RPMI8226 (cell line): ENCODE measurements at places on chromosomes 5 and 9.
A peak's percentile ranks its signal among the peaks of the same experiment; 100 is the strongest.

DNA sequence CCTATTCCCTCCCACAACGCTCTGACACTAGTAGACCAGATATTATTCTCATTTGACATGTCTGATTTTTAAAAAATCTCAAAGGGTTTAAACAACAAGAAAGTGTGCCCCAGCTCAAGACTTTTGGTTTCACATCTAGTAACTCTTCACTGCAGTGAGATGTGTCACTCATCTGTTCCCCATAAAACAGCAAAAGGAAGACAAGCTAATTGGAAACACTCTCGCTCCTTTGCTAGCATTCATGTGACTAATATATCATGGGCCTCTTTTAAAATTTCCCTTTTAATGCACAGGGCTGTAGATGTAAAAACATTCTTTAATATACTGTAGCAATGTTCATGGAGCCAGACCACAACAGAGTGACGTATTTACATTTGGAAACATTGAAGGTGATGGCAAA, 372.6 kb downstream of the ZNF608 start:
- DNase-seq = no peak

DNA sequence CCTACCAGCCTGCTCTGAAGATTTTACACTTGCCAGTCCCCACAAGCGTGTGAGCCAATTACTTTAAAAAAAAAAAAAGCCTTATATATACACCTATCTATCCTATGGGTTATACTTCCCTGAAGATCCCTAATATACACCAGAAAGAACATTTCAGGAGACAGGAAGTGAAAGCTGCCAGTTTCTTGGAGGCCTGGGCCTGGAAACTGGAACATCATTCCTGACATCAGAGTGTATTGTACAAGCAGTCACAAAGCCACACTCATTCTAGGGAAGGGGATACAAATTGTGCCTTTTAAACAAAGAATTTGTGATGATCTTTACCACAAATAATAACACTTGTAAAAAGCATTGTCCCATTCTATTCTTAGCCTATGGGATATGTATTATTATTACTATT, 98.3 kb upstream of the FBN2 start:
- DNase-seq = no peak

GRCh38 chr5:37184748-37185364, 64.3 kb downstream of the CPLANE1 start:
- no peak for DNase-seq

DNA sequence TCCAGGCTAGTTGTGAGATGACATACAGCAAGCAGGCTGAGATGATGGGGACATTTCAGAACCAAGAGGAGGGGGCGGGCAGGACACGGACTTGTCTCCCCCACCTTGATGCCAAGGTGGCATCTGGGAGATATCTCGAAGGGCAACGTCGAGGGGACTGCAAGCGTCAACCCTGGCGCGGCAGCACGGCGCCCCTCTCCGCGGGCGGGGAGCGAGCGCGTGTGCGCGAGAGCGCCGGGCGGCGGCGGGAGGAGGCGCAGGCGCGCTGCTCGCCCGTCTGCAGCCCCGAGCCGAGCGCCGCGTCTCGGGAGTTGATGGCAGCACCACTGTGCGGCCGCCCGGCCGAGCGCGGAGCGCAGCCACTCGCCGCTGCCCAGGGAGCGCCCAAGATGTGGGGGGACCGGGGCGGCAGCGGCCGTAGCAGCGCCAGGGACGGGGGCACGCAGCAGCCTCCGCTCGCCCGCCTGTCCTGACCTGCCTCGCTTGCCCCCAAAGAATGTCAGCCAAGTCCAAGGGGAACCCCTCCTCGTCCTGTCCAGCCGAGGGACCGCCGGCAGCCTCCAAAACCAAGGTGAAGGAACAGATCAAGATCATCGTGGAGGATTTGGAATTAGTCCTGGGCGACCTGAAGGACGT, at the start of gene PRR16:
Gene PRR16, plus strand, starts transcription at position 310 of the 636 bp plus-strand sequence.
- peak; percentile 74 for DNase-seq

- DNase-seq = no peak
These were observed 38.5 kb upstream of the FOXI1 start for GRCh38 chr5:170067152-170067551.

DNA sequence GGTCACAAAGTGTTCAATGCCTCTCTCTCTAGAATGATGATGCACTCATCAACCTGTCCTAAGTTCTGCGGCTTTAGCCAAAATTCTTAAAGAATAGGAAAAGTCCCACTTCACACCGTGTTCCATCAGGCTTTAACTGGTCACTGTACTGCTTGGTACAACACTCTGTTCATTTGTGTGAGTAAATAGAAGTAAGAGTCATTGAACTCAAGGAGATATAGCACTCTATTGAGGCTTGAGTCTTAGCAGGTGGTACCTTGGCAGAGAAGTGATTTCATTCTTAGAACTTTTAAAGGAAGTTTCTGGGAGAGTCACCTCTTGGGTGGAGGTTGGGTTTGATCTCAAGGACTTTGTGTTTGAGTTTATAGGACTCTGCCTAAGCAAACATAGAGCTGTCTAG, 92.6 kb downstream of the TENT4A start:
- no peak for DNase-seq

GRCh38 chr5:61319388-61320146, 12.5 kb upstream of the ZSWIM6 start:
- DNase-seq = peak; percentile 98

GRCh38 chr5:1962619-1963355, 80.1 kb upstream of the IRX4 start:
- DNase-seq = no peak

DNA sequence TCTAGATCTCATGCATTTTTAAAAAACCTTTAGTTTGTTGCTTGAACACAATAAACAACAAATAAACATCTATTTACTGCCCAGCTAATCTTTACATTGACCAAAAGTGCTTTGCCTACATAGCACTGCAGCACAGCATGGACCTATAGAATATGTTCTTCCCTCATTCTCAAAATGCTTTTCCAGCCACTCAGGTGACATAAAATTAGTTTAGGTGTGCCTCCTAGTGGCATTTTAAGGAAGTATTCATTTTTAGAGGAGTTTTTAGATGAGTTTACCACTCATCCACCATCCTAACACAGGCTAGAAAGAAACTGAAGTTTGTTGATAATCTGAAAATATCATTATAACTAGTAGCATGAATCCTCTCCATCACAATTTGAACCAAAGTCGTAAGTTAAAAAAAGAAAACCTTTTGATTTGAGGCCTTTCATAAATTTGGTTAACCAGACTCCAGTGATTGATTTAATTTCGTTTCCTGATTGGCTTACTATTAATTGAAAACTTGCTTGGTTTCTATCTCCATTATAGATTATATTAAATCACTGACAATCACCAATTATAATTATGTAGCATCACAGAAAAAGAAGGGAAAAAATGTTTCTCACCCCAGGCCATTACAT, 12.6 kb downstream of the PLGRKT start:
- peak; percentile 43 for DNase-seq

- no peak for DNase-seq
These were observed 96.6 kb upstream of the DMRT1 start for GRCh38 chr9:744790-745484.

DNA sequence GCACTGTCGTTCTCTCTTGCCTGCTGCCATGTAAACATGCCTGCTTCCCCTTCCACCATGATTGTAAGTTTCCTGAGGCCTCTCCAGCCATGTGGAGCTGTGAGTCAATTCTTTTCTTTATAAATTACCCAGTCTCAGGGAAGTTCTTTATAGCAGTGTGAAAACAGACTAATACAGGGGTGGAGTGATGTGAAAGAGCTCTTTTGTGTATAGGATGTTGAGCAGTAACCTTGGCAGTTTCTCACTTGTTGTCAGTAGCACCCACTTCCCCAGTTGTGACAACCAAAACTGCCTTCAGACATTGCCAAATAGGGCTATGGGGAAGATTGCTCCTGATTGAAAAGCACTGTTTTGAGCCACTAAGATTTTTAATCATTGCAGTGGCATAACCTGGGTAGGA, 552.2 kb upstream of the ZNF462 start:
- DNase-seq = no peak

DNA sequence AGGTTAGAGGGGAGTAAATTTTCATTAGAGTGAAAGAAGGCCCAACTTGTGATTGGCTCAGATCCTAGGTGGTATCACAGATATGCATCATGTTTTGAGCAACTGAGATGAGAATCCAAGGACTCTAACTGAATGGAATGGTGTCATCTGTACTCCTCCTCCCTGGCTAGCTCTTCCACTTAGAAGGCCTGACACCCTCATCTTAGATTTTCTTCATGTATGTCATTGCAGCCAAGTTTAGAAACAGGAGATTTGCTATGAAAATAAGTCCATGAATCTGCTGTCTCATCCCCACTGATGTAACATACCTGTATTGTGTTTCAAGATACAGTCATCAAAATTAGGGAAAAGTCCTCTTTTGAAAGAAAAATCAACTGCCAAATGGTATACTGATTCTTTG, 54.4 kb downstream of the ITGA1 start:
- DNase-seq = no peak

DNA sequence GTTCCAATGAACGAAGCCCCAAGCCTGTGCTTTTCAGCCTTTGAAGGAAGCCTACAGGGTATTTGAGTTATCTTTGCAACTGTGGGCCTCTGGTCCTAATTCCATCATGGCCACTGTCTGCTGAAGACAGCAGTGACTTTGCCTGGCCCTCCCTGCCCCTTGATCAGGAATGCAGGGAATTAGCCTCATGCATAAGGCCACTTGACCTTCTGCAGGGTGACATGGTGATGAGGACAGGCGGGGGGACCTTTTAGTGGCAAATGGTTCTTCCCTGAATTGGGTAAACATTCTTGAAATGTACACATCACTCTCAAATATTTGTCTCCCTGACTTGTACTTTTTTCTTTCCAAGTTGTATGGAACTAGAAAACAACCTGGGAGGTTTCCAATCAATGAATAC, 25.2 kb upstream of the XPA start:
- DNase-seq = no peak

DNA sequence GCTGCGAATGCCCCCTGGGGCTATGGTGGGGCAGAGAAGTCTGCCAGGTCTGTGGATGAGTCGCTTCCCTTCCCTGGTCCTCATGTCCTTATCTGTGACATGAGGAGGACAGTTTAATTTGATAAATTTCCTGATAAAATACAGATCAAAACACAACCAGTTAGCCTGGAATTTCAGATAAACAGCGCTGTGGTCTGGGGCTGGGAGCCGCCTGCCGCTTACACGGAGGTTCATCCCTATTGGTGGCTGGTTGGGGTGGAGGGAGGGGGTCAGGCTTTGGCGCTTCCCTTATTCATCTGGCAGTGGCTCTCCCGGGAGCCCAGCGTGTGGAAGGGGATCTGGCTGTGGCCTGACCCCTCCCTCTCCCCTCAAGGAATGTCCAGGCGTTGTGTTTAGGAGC, 17.9 kb downstream of the CRB2 start:
- DNase-seq = no peak

- no peak for DNase-seq
These were observed 9.1 kb downstream of the FAT2 start for GRCh38 chr5:151581812-151582583.

- no peak for DNase-seq
These were observed 30.9 kb downstream of the CDO1 start for GRCh38 chr5:115785381-115786065.

DNA sequence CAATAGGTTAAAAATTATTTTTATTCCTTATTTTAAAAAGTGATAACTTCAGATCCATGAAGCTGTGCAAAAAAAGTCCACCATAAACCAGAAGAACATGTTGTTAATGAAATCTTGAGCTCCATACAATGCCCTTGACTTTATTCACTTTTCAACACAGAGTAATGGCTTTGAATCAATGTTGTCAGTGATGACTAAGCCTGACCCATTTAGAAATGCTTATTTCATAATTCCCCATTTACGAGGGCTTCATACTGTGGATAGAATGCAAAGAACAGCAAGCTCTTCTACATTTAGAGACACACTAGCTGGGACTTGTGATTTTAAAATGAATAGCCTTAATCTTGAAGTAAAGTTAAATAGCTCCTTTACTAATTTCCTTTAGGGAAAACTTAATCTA, 25.7 kb upstream of the IL9 start:
- no peak for DNase-seq

DNA sequence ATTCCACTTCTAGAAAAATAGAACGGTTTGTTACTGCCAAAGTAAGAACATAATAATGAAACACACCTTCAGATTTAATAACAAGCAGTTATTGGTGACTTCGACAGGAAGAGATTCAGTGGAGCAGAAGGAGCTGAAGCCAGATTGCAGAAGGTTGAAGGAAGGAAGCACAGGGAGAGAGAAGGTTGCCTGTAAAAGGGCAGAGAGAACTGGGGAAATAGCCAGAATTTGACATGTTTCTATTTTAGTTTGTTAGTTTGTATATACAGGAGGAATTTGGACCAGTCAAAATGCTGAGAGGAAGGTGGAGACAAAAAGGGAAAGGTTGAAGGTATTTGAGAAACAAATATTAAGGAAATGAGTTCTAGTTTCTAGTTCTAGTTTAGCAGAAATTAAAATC, 269.2 kb upstream of the ELAVL2 start:
- DNase-seq = no peak

DNA sequence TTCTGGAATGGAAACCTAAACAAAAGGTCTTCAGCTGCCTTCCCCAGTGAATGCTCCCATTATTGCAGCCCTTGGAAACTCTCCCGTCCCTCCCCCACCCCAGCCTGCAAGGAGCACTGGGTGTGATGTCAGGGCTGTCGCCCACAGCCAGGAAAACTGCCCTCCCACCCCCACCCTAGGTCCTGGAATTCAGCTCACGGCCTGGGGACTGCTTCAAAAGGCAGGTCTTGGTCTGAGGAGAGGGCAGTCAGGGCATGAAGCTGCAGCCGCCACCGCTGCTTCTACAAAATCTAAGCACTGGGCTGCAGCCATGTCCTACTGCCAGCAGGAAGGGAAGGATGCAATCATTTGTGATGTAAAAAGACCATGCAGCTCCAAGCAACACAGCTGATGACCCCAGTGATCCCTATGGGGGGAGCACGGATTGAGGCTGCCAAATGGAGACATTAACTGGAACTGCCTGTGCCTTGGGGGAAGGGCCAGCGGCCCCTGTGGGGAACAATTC, 11.4 kb downstream of the GRHPR start:
- no peak for DNase-seq

GRCh38 chr5:151954255-151954654, 29.6 kb upstream of the GLRA1 start:
- DNase-seq = no peak

GRCh38 chr5:38079620-38080402, 178.5 kb upstream of the EGFLAM start:
- no peak for DNase-seq

DNA sequence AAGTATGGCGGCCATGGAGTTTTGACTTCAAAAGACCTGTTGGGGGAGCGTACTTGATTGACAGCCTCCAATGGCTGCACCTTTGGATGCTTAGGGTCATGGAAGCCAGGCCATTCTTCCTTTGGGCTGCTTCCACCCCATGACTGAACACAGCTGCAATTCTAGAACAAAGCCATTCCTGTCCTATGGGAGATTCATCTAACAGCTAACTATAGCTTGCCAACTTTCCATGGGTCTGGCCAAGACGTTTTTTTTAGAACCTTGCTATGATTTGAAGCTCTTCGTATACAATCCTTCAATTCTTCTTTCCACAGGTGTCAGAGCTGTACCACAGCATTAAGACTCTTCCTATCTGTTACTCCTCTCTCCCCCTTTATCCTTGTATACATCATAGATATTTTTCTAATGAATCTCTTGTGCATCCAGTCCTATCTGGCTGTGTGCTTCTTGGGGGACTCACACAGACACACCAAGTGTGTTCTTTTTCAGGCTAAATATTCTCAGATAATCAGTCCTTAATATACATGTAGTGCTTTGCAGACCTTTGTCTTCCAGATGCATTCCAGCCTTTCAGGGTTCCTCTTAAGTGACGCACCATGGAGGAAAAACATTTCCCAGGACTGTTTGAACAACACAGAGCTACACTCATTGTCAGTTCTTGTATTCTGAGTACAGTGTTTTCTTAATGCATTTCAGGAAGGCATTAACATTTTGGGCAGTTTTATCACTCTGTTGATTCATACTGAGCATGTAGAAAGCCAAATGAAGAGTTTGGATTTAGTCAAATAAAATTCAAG, 198.9 kb downstream of the TAF11L14 start:
- no peak for DNase-seq
